Colonic mucosa (tissue), 4 donors: ENCODE measurements at places on chromosomes 4 and X. TPM values are rescaled to one million over a fixed set of nuclear protein-coding genes. Genes with fewer than 3 reads are reported as not detected.

DNA sequence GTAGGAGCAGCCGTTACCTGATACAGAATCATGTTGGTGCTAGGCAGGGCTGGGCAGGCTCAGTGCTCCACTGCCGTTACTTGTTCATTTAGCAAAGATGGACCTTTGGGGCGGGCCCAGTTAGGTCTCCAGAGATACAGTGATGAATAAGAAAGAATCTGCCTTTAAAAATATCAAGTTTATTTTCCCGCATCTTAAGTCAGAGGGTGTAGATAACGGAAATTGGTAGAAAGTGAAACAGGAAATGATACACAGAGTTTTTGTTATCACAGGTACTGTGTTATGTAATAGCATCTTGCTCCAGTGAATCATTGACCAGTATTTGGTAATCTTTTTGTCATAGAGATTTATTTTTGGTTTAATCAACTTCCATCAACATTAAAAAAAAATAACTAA, 5.5 kb downstream of the TMEM131L start:
- H3K27ac ChIP-seq: no peak overlapping the region
- DNase-seq: no peak
- H3K36me3 ChIP-seq: no peaks in the 10 kb centered on the region
- no peaks in the 10 kb centered on the region for H3K27me3 ChIP-seq
- no peaks in the 10 kb centered on the region for H3K4me1 ChIP-seq
- no peak overlapping the region for H3K4me3 ChIP-seq

BANK1 gene
- total RNA-seq: 0.82 TPM

- no peaks in the 10 kb centered on the region for H3K27me3 ChIP-seq
- H3K4me3 ChIP-seq: no peak overlapping the region
- H3K4me1 ChIP-seq: peaks cover 14% of the 10 kb centered on the region
- no peaks in the 10 kb centered on the region for H3K36me3 ChIP-seq
These were observed 16.6 kb downstream of the SAT1 start for GRCh38 chrX:23799469-23800065.

TRMT44 gene
- 10.3 TPM for total RNA-seq

GRCh38 chr4:79083406-79084010, 144.3 kb upstream of the PAQR3 start:
- no peak overlapping the region for H3K4me3 ChIP-seq
- DNase-seq: no peak
- no peaks in the 10 kb centered on the region for H3K4me1 ChIP-seq
- H3K36me3 ChIP-seq: no peaks in the 10 kb centered on the region

- H3K27me3 ChIP-seq: no peaks in the 10 kb centered on the region
- DNase-seq: no peak
- no peak overlapping the region for H3K27ac ChIP-seq
- no peaks in the 10 kb centered on the region for H3K4me1 ChIP-seq
- H3K36me3 ChIP-seq: no peaks in the 10 kb centered on the region
These were observed 36.2 kb upstream of the ADH7 start for GRCh38 chr4:99471349-99471748.

- H3K27me3 ChIP-seq: no peaks in the 10 kb centered on the region
- no peak overlapping the region for H3K27ac ChIP-seq
- no peak for DNase-seq
- no peak overlapping the region for H3K4me3 ChIP-seq
These were observed 448.5 kb downstream of the TRAM1L1 start for GRCh38 chr4:116636917-116637316.

DNA sequence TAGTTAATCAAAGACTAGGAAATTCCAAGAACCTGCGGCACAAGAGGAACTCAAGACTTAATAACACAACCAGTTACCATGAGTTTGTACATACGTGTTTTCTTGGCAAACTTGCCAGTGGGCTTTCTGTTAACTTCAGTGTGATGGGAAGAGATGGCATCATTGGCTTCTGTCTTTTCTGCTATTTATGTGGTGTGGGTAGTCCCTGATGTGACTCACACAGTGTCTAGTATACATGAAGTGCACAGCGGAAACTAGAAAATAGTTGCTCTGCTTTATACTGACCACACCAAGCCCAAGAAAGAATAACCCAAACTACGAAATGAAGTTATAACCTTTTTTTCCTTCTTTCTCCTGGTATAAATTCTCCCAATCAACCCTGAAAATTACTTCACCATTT, 24.5 kb downstream of the DAPP1 start:
- no peaks in the 10 kb centered on the region for H3K4me1 ChIP-seq
- no peaks in the 10 kb centered on the region for H3K27me3 ChIP-seq
- no peak for DNase-seq
- H3K36me3 ChIP-seq: no peaks in the 10 kb centered on the region
- H3K4me3 ChIP-seq: no peak overlapping the region

DNA sequence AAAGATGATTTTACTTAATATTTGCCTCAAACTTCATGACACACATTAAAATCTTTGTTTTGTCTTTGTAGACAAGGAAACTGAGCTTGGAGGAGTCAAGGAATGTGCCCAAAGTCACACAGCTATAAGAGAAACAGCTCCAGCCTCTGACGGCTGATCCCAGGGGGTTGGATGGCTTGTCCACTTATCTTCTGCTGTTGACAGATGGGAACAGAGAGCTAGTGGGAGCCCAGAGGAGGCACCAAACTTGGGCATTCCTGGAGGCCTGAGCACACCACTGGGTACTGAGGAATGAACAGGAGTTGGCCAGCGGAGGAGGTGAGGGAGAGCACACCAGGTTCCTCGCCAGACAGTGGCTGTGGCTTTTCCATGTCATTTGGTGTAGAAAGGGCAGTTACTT, 56.4 kb upstream of the GPR78 start:
- no peak overlapping the region for H3K4me3 ChIP-seq
- H3K27ac ChIP-seq: no peak overlapping the region
- DNase-seq: no peak
- H3K36me3 ChIP-seq: no peaks in the 10 kb centered on the region

DNA sequence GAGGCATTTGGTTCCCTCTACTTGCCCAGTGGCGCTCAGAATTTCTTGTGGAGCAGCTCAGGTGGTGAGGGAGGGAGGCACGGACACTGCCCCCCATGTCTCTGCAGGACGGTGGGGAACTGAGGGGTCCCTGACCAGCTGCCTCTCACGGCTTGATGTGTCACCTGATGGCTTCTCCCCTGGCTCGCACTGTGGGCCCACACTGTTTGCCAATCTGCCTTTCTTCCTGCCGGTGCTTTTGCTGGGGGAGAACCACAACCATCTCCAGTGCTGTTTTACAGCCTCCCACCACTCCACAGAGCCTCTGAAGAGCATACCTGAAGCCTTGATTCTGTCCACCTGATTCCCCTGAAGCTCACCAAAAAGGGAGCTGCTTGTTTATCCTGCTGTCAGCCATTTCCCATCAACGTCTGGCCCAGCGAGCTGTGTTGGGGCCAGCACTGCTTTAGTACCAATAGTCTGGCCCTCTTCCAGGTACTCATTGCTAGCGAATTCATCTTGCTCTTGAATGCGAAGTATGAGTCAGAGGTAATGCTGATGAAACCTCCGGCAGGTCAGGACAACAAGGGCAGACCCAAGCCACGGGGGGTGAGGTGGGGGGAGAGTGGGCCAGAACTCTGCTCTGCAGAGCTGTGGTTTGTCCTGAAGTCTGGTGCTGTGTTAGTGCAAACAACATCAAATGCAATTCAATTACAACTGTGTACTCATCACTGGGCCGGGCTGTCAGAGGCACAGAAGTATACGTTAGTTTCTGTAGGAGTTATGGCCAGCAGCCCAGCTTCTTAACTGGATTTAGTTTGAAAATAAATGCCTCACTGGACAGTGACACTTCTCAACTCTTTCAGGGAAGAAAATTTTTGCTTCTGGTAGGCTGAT, 208.3 kb upstream of the JADE1 start:
- no peak overlapping the region for H3K4me3 ChIP-seq
- H3K4me1 ChIP-seq: no peaks in the 10 kb centered on the region
- no peaks in the 10 kb centered on the region for H3K27me3 ChIP-seq
- H3K36me3 ChIP-seq: no peaks in the 10 kb centered on the region
- no peak overlapping the region for H3K27ac ChIP-seq
- DNase-seq: peak; percentile 58

- no peaks in the 10 kb centered on the region for H3K36me3 ChIP-seq
- H3K4me1 ChIP-seq: no peaks in the 10 kb centered on the region
- no peak overlapping the region for H3K27ac ChIP-seq
- H3K4me3 ChIP-seq: no peak overlapping the region
- H3K27me3 ChIP-seq: no peaks in the 10 kb centered on the region
These were observed 91.6 kb downstream of the MAGEB17 start for GRCh38 chrX:16258882-16259281.

GRCh38 chr4:122577808-122578781, 42.8 kb downstream of the IL21 start:
- no peak overlapping the region for H3K27ac ChIP-seq
- H3K36me3 ChIP-seq: no peaks in the 10 kb centered on the region
- no peak overlapping the region for H3K4me3 ChIP-seq
- H3K27me3 ChIP-seq: no peaks in the 10 kb centered on the region
- DNase-seq: peak; percentile 47
- no peaks in the 10 kb centered on the region for H3K4me1 ChIP-seq

F8 gene
- total RNA-seq: 2.3 TPM

- H3K27me3 ChIP-seq: no peaks in the 10 kb centered on the region
- DNase-seq: peak; percentile 46
- H3K36me3 ChIP-seq: no peaks in the 10 kb centered on the region
- H3K4me3 ChIP-seq: no peak overlapping the region
These were observed 82.4 kb upstream of the MTM1 start for GRCh38 chrX:150486011-150486410.

DNA sequence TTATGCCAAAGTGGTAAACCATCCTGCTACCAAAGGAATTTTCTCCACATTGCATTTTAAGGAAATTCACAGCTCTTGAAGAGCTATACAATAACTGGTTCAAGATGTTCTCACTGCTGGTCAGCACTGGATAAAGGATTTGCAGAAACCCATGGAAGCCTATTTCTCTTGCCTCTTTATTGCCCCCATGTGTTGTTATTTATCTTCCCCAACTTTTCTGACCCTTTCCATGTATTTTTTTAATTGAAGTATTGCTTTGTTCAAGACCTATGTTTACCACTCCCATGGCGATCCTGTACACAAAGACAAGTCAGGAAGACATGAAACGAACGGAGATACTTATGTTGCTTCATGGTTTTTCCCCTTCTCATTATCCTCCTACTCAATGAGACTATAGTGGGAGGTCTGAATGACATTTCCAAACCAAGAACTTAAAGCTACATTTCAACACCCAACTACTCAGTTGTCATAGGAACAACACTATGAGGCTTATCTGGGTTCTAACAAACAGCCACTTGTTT, 566.4 kb upstream of the DIPK2B start:
- no peak overlapping the region for H3K27ac ChIP-seq
- H3K36me3 ChIP-seq: no peaks in the 10 kb centered on the region
- no peak overlapping the region for H3K4me3 ChIP-seq
- no peak for DNase-seq
- H3K4me1 ChIP-seq: no peaks in the 10 kb centered on the region
- H3K27me3 ChIP-seq: no peaks in the 10 kb centered on the region

PAGE2 gene
- not detected for total RNA-seq

GRCh38 chr4:42519803-42520417, 122.6 kb downstream of the SHISA3 start:
- H3K36me3 ChIP-seq: no peaks in the 10 kb centered on the region
- no peak overlapping the region for H3K4me3 ChIP-seq
- no peak overlapping the region for H3K27ac ChIP-seq
- H3K4me1 ChIP-seq: no peaks in the 10 kb centered on the region

DNA sequence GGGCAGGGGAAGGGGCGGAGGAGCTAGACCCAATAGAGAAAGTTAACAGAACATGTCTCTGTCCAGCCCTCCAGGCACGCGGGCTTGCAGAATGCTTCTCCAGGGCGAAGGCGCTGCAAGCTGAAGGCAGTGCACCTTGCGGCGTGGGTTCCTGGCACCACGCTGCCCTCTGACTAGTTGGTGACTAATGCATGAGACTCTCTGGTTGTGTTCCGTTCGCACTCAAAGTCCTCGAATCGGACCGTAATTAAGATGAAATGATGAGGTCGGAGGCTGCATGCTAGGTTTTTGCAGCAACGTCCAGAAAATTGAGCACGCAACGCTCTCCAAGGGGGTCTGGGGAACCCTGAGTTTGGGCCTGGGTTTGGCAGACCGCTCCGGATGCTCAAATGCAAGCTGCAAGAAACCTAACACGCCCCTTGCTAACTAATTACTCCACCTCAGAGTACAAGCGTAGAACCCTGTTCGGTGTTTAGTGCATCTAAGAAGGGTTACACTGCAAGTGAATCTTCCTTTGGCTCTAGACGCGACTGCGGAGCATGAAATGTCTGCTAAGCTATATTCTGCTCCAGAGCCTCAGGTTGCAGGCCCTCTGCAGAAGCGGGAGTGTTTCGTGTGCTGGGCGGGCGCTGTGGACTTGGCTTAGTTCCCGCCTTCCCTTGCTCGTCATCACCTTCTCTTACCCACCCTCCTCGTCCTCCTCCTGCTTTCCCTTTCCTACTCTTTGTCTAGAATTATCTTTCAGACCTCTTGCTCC, 57.1 kb upstream of the NKAP start:
- DNase-seq: no peak
- H3K4me1 ChIP-seq: no peaks in the 10 kb centered on the region
- H3K36me3 ChIP-seq: no peaks in the 10 kb centered on the region
- H3K27ac ChIP-seq: no peak overlapping the region
- H3K4me3 ChIP-seq: no peak overlapping the region
- H3K27me3 ChIP-seq: peaks cover 43% of the 10 kb centered on the region

DNA sequence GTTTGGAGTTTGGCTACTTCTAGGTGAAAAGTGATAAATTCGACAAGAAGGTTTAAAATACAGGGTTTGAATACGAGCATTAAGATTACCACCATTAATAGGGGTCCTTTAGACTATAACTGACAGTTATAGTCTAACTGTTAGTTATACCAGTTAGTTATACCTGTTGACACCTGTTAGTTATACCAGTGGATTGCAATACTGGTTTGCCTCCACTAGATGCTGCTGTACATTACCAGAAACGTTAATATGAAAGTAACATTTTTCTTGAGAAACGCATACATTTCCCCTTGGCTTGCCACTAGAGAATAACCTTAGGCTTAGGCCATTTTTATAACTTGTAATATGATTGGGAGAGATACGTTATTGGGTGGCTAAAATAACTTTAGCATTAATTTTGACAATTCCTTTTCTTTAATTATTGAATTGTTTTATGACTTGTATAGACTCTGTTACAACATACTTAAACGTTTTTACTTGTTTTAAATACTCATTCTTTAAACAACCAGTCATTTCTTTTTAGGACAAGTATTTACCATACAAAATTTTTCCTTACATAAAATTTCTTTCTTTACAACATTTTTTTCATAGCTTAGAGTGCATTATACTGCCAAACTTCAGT, 911.2 kb downstream of the FSTL5 start:
- no peaks in the 10 kb centered on the region for H3K27me3 ChIP-seq
- no peak overlapping the region for H3K4me3 ChIP-seq
- H3K36me3 ChIP-seq: no peaks in the 10 kb centered on the region
- no peak for DNase-seq
- H3K27ac ChIP-seq: no peak overlapping the region

CXorf49 gene
- not detected for total RNA-seq

TSPAN7 gene
- total RNA-seq: 91.5 TPM

DNA sequence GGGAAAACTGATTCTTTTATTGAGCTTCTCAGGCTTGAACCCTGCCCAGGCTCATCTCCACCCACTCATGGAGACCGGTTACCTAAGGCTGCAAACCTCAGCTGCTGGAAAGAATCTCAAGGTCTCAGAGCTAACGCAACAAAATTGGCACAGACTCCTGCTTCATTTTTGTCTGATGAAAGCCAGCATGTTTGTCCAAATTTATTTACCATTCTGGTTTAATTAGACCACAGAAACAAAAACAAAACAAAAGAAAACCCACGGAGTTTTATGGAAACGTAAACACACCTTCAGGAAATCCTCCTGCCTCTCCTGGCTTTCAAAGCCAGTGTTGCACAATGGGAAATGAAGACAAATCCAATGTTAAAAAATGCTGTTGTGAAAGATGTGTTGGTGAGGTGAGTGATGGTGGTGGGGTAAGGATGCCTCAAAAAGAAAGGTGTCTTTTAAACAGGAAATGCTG, 56.4 kb upstream of the PDLIM3 start:
- no peaks in the 10 kb centered on the region for H3K4me1 ChIP-seq
- no peak for DNase-seq
- H3K4me3 ChIP-seq: no peak overlapping the region
